ENCODE measurements at places on chromosomes 5 and 9.

GRCh38 chr9:89284076-89284475 lies 26.9 kb upstream of the CKS2 start:
- no peak for DNase-seq

DNA sequence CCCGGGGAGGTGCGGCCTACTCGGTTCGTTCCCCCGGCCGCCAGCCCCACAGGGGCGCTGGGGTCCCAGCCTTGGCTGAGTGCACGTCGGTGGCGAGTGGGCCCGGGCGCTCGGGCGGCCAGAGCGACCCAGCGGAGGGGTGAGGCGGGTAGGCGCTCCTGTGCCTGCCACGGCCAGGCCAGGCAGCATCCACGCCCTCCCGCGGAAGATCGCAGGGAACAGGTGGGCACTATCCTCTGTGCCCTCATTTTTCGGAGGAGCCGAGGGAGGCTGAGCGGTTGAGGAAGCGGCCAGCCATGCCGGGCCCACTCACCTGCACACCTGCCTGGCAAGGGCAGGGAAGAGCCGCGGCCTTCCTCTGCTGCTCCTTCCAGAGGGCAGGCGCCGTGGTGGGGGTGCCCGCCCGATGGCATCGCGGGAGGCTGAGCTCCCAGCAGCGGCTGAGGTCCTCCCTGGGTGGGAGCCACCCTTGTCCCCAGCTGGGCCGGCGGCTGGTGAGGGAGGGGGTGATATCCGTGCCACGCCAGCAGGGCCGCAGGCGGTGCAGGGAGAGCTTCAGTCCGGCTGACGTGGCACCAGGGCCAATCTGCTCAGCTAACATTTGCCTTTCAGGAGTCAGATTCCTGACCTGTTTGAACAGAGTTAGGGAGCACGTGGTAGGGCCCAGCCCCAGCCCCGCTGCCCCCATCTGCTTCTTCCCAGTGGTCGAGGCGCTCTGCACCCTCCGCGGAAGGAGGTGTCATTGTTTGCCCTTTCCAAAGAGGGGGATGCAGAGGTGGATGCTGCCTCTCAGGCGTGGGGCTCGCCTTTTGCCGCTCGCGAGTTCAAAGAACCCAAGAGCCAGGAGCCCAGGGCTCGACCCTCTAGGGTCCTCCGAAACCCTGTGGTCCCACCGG lies 1.6 kb upstream of the SEC16A start:
- no peak for DNase-seq

DNA sequence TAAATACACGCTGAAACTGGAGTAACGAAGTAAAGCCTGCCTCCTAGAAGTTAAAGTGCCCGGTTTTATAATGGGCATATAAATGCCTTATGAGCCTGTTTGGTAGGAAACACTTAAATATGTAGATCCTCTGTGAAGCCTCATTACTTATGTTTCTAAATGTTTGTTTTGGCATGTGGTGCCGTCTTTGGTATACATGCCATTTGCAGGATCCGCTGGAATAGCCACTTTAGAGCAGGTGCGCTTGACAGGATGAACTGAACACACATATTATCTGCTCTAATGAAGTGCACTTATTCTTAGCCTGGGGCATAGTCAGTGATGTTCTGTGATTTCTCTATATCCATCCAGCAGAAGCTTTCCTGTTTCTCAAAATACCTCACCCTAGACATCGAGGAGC lies 778.1 kb upstream of the WWC1 start:
- DNase-seq = no peak

DNA sequence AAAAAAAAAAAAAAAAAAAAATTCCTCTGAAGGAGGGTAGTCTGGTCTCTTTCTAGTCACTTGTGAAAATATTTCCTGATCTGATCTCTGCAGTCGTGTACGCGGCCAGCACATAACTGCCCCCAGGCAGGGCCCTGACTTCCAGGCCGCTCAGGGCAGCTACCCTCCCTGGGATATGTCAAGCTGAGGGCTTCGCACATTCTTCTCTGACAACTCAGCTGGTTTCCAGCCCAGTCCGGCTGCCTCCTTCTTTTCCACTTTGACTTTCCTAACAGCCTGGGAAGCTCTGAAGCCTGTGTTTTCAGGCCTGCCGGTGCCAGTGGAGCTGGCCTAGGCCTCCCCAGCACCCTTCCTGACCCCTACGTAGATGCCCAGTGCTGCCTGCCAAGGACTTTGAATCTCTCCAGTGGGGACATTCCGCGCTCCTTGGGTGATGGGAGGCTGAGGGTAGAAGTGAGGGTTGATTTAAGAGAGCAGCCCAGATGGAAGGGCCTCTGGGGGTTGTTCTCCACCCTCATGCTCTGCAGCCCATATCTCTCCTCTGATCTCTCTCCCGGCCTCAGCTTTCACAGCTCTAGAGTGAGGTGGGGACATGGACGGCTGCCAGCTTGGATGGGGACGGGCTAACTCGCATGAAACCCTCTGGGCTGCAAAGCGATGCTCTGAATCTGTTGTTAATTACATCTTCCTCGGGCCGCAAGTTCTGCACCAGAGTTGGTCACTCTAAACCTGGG lies 20.7 kb downstream of the COL5A1 start:
- no peak for DNase-seq

DNA sequence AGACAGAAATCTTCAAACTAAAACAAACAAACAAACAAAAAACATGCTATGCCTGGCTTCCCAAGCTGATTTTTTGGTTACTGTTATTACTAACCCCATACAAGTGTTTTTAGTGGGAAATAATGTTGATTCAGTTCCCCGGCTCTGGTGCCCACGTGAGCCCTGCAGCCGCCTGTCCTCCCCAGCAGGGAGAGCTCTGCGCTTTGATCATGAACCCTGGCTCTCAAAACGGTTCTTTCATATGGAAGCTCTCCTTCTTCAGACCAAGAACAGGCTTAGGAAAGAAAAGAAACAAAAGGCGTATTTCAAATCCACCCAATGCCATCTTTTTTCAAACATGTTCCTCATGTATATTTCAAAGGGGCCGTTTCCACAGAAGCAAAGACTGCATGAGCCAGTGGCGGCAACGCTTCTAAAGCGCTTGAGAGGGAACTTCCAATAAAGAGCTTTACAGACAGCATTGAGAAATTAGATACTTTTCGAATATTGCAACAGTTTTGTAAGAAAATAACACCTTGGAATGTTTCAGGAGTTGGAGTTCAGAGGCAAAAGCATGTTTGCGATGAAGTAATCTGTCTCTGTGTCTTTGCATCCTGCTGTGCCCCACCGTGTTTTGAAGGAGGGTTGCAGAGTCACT lies 74.8 kb downstream of the ICE1 start:
- DNase-seq = no peak

DNA sequence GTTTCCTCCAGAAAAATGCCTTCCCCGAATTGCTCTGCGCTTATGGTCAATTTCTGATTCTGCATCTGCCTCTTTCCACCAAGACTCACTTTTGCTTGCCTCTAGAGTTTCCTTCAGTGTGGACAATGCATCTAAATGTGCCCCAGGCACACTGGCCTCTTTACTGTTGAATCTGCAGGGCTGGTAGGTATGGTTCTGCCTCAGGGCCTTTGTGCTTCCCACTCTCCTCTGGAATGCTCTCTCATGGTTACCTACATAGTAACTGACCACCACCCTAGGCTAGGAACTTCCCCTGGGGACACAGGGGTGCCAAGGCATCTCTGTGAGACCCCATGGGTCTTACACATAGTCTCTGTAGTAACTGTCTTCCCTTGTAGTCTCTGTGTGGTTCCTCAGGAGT lies 1258.6 kb downstream of the CDH12 start:
- DNase-seq = no peak

DNA sequence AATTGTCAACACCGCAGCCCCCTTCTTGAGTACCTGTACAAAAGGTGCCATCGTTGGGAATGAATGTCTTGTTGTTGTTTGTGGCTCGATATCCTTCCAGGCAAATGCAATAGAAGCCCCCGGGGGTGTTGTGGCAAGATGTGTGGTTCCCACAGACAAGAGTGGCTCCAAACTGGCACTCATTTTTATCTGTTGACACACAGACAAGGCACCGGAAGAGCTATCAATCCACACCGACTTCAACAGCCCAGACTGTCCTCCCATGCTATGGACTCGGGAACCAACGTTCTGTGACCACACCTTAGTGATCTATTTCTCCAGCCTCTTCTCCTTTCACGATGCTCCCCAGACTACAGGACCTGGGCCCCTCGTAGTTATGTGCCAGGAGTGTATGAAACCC lies 25.9 kb downstream of the SUSD1 start:
- no peak for DNase-seq

- DNase-seq = no peak
Measured at GRCh38 chr9:98477884-98478283, 222.4 kb upstream of the TBC1D2 start.

- no peak for DNase-seq
Measured at GRCh38 chr5:867300-867870, 16.6 kb upstream of the ZDHHC11 start.

- DNase-seq = no peak
Measured at GRCh38 chr5:23223846-23224245, 283.6 kb upstream of the PRDM9 start.

- no peak for DNase-seq
Measured at GRCh38 chr9:14325147-14325546, 11.2 kb upstream of the NFIB start.

GRCh38 chr9:74001382-74001781 lies 495.8 kb upstream of the RORB start:
- DNase-seq = no peak

GRCh38 chr5:52517667-52518066 lies 270.0 kb upstream of the ITGA1 start:
- no peak for DNase-seq

- no peak for DNase-seq
Measured at GRCh38 chr5:81395262-81395661, 1.3 kb upstream of the ACOT12 start.

- DNase-seq = no peak
Measured at GRCh38 chr5:96014395-96014794, 52.7 kb upstream of the ELL2 start.

DNA sequence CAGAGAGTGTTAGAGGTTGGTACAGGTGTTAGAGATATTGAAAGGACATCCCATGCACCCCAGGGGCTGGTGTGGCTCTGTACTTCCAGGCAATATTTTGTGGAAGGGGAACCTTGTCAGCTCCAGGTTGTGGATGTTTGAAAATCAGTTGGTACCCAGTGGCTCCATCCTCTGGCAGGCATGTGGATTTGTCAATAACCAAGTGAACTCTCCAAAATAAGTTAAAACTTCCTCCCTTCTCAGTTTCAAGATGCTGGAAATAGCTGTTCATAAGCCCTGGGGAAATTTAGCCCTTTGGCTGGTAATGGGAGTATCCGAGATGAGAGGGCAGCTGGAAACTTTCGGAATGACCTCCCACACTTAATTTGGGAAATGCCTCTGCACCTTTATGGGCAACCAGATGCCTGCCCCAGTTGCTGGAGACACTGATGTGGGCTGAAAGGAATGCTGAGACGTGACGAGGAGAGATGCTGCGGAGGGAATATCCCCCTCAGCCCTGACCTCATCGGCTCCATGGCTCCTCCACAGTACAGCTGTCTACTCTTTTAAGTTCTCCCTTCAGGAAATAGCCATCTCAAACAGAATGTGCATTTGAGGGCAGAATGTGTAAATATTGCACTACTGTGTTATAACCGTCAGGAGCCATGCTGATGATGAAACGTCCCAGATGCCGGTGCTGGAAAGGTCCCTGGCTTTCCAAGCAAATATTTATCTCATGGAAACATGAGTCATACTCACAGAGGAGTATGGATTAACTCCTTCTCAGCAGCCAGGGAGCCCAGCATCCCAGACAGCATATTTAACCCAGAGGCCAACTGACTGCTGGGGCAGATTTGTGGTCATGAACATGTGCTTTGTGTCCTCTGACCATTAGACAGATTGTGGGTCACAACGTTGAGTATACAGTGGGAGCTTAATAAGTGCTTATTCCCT lies 29.5 kb downstream of the TGFBI start:
- no peak for DNase-seq

DNA sequence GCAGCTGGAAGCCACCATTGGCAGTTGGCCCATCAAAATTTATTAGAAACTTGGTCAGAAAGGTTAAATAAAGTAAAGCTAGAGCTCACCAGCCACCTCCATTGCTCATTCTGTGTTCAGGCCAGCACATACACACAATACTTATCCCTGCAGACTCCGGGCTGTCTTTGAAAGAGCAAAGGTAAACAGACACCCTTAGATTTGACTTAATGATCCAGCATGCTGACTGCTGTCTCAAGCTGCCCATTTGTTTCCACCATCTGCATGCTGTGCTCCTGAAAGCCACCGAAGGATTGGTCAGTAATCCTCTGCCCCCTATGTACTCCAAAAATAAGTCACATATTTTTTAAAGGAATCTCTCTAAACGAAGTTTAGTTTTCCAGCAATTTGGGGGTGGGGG lies 1059.8 kb upstream of the DMAC1 start:
- no peak for DNase-seq

DNA sequence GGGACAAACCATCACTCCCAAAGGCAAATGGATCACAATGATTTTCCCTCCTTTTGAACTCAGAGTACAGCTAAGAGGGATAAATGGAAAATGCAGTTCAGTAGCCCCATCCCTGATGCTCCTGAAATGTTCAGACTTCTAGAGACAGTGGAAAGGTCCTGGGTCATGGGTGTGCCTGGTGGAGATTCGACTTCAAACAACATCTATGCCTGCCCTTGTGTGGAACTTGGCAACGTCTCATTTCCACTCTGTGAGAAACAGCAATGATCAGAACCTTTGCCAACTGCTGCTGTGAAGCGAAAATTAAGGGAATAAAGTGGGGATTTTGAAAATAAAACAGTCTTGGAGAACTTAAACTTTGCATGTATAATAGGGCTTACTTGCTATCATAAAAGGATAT lies 778.1 kb downstream of the SEMA5A start:
- no peak for DNase-seq

All from stimulated activated CD4-positive, alpha-beta T cell treated with anti-CD3 and anti-CD28 coated beads, Interleukin-15, amount 100 ng/mL, for 1 hour (primary cell).